ENCODE measurements at places on chromosomes 6 and 20. TPM values are rescaled to one million over a fixed set of nuclear protein-coding genes. Genes with fewer than 3 reads are reported as not detected.
A peak's percentile ranks its signal among the peaks of the same experiment; 100 is the strongest.

- no peak for DNase-seq
Measured at GRCh38 chr20:21523895-21524294, 10.0 kb upstream of the NKX2-2 start.

GJA1 gene
- 80.6 TPM for total RNA-seq

GRCh38 chr20:32635764-32636163 is 38.0 kb downstream of the C20orf203 start:
- DNase-seq: peak; percentile 77

RTF2 gene
- 87.3 TPM for total RNA-seq
